ENCODE measurements at places on chromosomes 11 and 22. TPM values are rescaled to one million over a fixed set of nuclear protein-coding genes. Genes with fewer than 3 reads are reported as not detected.

Gene SLC25A17
- 25.0 TPM for total RNA-seq

Gene TMX2
- 171 TPM for total RNA-seq

Gene HBB
- not detected for total RNA-seq

Gene NPAS4
- total RNA-seq: not detected

Gene SLCO2B1
- 6.7 TPM for total RNA-seq
